Effector CD8-positive, alpha-beta T cell (primary cell): ENCODE measurements at places on chromosomes 6 and 20.

- DNase-seq = peak; percentile 20
These were observed 1.5 kb upstream of the STX16 start for GRCh38 chr20:58649288-58650180.

GRCh38 chr6:148760568-148761526, 14.0 kb downstream of the UST start:
- peak; percentile 7 for DNase-seq

DNA sequence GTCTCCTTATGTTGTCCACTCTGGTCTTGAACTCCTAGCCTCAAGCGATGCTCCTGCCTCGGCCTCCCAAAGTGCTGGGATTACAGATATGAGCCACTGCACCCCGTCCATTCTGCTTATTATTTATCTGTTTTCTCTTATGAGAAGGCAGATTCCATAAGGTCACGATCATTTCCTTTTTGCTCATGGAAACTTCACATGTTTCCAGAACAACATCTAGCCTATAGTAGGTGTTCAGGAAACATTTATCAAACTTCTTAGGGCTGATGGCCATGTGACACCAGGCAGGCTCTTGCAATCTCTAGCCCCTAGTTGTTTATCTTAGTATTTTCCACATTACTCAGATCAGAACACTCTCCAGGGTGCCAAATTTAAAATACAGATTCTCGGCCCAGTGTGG, 61.2 kb downstream of the ZFP64 start:
- no peak for DNase-seq

DNA sequence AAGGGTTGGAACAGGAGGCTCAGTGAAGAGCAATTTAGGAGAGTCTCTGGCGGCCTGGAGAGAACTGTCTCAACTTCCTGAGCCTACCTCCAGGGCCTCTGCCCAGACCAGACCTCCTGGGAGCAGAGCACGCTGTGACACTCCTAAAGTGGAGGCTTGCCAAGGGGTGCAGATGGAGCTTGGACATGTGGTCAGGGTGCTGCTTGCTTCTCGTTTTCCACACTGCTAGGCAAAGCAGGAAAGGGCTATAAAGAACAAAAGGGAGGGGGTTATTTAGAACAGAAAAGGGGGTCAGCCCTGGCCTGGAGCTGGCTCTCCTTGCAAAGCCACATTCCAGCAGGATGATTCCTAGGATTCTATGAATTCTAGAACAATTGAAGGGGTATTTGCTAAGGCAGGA, 145.7 kb upstream of the GGTLC1 start:
- DNase-seq = no peak

DNA sequence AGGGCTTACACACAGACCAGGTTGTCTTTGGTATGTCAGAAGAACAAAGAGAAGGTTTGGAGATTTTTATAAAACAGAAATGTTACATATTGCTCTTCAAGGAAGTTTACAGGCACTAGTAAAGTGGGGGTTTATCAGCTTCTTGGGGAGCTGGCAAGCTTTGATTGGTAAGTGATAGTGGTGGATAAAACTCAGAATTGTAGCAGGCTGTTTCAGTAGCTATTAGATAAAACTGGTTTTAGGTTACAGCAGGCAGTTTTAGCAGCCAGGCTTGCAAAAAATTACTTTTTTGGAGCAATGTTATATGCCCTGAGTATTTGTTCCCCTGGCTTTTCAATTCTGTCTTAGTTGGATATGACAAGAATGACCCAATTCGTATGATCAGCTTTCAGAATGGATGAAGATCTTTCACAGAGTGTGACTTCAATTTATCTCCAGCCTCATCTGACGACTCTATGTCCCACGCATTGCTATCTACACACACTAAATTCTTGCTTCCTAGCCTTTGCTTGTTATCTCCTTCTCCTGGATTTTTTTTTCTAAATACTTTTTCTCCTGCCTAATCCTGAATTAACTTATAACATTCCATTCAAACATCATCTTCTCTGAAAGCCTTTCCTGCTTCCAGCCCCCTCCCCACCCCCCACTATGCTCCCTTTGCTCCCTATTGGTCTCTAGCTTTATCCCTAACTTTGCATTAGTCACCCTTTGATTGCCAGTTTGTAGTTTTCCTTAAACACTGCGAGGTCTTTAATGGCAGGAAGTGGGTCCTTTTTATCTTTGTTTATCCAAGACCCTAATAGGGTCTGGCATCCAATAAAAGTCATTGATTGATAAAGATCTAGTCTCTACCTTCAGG, 1.0 kb upstream of the TOMM34 start:
- no peak for DNase-seq

DNA sequence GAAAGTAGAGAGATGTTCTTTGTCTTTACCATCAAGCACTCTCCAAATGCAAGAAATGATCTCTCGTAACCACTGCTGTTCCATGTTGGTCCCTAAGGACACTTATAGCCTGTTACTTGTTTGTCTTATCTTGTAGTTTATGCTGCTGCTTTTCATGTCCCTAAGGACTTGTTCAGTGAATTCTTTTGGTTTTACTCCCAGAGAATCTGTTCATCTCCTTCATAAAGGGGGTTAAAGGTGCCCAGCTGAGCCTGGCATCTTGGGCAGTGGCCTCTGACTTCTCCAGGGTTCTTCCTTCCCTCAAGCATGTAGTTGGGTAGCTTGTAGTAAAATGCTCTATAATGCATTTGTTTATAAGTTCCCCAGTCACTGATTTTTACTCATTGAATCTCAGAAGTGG, 864 bp upstream of the PKIG start:
- no peak for DNase-seq

GRCh38 chr20:18031888-18032509, 25.7 kb downstream of the OVOL2 start:
- no peak for DNase-seq

- DNase-seq = no peak
These were observed 157.3 kb downstream of the SYCP2 start for GRCh38 chr20:59776059-59776603.

DNA sequence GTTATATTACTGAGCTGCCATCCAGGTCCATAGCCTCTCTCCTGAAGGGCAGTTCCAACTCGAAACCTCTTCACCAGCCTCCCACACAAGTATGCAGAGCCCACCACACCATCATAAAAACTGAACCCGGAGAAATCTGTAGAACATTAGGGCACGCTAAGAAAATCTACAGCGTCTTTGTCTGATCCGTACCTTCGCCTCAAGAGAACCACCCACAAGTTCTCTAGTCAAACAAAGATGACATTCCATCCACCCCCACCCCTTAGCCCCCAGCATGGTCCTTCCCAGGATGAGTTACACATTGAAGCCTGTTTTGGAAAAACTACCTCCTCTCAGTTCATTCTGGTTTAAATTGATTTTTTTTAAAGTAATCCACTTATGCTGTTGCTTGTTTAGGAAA, 219.7 kb downstream of the ZMYND8 start:
- DNase-seq = no peak

DNA sequence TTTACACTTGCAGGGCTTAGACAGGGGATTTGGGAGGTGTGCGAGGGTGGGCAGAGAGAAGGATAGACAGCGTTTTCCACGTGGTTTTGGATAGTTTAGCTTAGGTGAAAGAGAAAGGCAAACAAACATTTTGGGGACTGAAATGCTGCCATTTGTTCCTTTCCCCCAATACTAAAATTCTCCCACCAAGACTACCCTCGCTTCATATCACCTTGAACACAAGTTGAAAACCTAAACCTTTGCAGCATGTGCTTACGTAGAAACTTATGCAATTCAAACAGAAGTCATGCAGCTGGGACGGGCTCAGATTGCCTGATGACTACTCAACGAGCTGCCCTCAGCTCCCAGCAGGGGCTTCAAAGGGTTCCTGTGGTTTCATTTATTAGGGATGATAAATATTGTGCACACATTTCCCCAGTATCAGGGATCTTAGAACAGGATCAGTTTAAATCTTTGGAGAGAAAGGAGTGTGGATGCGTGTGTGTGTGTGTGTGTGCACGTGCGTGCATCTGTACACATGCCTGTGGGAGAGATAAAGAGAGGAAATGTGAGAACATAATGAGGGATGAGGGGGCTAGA, 77.3 kb downstream of the SLC22A23 start:
- DNase-seq = no peak

DNA sequence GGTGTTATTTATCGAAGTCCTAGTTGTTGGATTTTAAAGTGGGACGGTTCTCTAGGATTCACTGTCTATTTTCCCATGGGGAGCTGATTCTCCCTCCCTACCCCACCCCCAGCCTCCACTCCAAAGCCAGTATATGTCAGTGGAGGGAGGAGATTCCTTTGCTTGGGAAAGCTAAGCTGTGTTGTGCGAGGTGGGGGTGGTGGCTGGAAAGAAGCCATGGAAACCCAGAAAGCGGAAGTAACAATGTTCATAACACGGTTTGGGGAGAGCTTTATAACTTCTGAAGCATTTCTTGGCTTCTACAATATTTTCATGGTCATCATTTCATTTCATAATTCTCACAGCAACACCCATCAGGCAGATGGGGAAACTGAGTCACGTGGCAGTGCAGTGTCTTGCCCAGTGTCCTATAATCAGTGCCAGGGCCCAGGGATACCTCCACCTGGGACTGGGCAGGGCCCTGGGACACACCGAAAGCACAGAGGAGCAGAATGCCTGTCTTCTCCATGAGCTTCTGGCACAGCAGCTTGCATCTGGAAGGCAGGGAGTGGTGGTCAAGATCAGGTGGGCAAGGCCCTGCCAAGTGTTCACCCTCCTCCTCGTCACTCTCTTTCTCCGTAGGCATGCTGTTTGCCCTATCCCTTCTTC, 4.5 kb downstream of the SUN5 start:
- DNase-seq = no peak

- no peak for DNase-seq
These were observed 190.1 kb downstream of the KCNQ5 start for GRCh38 chr6:72811971-72812421.

DNA sequence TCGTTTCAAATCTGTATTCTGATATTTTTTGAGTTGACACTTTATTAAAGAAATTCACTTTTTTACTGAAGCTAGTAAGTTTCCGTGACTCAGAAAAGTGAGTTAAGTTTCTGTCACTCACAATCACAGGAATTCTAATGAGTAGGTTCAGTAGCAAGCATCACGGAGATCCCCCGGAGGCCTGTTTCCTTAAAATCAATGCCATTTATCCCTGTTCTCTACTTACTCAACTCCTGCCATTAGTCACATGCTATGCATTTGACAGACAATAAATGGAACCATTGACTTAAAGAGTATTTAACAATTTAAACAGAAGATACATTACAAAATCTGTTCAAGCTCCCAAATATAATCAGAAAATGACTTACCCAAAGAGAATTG, 9.1 kb downstream of the SLC18B1 start:
- DNase-seq = no peak

GRCh38 chr20:49283703-49284625, 6.1 kb upstream of the ZNFX1 start:
- no peak for DNase-seq

DNA sequence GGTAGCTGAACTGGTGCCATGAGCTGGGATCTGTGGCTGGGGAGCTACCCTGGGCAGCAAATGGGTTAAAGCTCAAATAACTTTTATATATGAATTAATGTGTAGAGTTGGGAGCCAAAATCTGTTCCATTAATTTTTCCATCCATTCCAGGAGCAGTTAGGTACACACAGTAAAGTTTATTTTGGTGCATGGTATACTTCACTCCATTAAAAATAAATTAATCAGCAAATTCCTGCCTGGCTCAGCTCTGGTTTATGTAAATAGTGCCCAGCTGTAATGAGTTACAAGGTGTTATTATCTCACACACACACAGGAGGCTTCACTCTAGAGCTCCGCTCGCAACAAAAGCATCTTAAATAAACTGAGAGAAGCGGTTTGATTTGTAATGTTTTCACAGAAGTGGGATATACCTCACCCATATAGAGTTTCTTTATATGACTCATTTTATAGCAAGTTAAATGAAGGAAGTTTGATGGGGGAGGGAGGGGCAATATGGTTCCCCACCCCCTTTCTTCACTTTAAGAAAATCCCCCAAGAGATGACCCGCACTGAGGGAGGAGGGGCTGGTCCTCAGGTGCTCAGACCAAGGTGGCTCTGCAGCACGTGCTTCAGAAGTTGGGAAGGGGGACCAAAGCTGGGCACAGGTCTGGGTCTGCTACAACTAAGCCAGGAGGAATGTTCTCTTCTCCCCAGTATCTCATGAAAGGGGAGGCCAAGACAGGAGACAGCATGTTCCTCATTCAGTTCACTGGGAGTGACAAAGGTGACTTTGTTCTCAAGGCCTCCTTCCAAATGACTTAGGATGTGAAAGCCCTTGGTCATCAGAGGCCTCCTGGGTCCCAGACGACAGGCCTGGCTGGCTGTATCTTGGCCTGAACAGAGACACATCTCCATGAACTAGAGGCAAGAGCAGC, 10.5 kb upstream of the FAM83C start:
- DNase-seq = no peak

- DNase-seq = no peak
These were observed 74.1 kb upstream of the TCF21 start for GRCh38 chr6:133814797-133815196.

DNA sequence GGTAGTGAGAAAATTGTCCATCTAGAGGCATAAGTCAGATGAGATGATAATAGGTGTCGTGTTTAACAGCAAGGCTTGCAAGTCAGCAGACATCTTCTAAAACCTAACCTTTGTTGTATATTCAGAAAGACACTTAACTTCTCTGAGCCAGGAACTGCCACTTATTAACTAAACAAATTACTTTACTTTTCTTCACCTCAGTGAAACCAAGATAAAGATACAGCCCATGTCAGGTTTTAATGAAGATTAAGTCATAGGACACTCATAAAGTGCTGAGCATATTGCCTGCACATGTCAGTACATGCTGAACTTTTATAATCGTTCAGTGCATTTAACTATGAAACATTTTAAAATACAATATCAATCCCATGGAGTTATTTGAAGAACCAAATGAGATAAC, 286.8 kb downstream of the NKAIN2 start:
- DNase-seq = no peak

DNA sequence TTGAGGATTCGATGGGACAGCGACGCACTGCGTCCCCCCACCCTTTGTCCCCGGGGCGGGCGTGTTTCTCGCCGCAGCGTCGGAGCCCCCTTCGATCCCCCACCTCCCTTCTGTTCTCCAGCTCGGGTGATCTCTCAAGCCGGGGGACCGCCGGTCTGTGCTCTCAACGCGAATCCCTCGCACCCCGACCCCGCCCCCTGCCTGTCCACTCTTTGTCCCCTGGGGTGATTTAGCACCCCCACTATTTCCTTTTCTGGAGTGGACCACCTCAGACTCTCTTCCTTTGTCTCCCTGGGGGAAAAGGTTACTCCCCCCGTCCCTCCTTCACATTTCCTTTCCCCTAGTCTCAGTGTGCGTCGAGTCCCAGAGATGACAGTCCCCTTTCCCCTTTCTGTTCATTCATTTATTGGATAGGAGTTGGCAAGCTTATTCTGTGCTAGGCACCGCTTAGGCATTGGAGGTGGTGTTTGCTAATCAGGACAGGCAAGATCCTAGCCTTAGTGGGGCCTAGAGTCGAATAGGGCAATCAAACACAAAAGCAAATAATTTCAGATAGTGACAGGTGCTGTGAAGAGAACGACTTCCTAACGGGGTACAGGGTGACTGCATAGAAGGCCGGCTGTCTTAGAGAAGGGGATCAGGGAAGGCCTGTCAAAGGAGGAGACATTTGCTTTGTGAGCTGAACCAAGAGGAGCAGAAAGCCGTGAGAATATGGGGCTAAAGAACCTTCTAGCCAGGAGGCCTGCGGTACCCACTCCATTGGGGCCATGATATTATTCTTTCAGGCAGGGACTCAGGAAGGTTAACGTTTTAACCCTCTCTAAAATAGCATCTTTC, 741 bp downstream of the PTPN1 start:
- DNase-seq = no peak

- DNase-seq = no peak
These were observed 425.3 kb upstream of the BTBD3 start for GRCh38 chr20:11492386-11492785.
